ENCODE measurements at places on chromosomes 7 and 10.

DNA sequence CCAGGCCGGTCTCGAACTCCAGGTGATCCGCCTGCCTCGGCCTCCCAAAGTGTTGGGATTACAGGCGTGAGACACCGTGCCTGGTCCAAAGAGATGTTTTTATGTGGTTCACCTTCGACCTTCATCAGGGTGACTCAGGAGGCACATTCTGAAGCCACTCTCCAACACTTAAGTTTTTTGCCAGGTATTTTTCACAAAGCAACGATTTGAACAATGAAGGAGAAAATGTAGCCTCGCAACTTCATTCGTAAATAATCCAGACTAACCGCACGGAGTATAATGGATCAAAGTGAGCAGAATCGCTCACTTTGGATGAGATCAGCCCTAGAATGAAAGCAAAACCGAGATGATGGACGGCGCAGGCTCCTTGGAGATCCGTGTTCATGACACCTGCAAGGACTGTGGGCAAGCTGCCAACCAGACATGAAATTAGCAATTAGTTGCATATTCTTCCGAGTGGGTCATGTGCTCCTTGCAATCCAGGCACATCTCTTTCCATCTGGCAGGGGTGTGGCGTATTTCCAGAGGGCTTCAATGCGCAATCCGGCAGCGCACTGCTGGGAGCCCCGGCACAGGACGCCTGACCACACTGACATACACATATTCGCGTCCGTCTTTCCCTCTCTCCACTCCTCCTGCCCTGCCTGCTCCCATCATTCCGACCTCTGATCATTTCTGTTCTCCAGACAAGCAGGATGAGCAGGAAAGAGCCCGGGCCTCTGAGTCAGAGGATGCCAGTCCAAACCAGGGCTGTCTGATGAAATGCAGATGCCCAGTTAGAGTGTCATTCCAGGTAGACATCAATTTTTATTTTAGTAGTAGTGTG is 148.4 kb downstream of the KLF6 start:
- ATAC-seq = no peak

- no peak for ATAC-seq
Observed at GRCh38 chr7:6181136-6181535, 91.3 kb downstream of the CYTH3 start.

GRCh38 chr10:72525689-72526088 is 100.2 kb downstream of the MICU1 start:
- ATAC-seq = no peak

GRCh38 chr7:66549466-66549865 is 79.2 kb upstream of the KCTD7 start:
- no peak for ATAC-seq

- ATAC-seq = no peak
Observed at GRCh38 chr10:30013757-30014156, 45.6 kb downstream of the JCAD start.

DNA sequence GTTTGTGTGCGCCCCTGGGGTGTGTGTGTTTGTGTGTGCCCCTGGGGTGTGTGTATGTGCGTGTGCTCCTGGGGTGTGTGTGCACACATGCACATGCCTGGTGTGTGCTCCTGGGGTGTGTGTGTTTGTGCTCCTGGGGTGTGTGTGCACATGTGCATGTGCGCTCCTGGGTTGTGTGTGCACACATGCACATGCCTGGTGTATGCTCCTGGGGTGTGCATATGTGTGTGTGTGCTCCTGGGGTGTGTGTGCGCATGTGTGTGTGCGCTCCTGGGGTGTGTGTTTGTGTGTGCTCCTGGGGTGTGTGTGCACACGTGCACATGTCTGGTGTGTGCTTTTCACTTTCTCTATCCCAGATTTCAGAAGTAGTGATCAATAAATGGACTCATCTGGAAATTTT is 321.0 kb downstream of the WDR37 start:
- no peak for ATAC-seq

GRCh38 chr7:44685723-44686122 is 62.9 kb upstream of the ZMIZ2 start:
- ATAC-seq = no peak

DNA sequence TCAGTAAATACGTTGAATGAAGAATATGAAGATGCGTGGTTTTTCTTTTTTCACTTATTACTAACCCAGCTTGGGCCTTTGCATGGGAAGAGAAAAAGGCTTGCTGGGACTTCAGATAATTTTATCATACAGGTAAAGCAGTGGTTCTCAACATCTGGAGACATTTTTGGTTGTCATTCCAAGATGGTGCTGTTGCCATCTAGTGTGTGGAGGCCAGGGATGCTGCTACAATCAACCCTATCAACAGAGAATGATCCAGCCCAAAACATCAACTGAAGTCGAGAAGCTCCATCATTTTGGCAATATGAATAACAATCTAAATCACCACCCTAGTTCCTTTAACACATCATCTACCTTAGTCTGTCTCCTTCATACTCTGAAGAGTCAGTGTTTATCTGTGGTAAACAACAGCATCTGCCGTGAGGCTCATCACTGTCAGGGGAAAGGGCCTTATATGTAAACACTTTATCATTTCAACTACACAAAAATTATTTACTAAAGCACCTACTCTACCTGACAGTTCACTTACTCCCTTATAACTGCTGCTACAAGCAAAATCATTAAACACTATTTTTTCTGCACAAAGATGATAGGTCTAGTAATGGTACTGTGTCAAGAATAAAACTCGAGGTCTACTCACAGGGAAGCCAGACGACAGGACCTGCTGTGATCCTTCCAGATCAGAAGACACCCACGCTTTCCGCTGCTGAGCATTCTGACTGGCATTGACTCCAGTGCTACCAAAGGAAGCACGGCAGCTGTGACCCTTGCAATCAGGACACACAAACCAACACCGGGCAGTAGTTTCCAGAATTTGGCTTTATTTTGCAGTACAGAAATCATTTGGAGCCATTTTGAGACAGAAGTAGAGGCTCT is 48.6 kb downstream of the GDI2 start:
- ATAC-seq = no peak

- peak; percentile 47 for ATAC-seq
Observed at GRCh38 chr10:110357252-110357780, 52.6 kb upstream of the SMNDC1 start.

GRCh38 chr10:85648279-85648754 is 718.3 kb downstream of the GRID1 start:
- peak; percentile 62 for ATAC-seq

- no peak for ATAC-seq
Observed at GRCh38 chr7:42227541-42227935, 9.5 kb downstream of the GLI3 start.

DNA sequence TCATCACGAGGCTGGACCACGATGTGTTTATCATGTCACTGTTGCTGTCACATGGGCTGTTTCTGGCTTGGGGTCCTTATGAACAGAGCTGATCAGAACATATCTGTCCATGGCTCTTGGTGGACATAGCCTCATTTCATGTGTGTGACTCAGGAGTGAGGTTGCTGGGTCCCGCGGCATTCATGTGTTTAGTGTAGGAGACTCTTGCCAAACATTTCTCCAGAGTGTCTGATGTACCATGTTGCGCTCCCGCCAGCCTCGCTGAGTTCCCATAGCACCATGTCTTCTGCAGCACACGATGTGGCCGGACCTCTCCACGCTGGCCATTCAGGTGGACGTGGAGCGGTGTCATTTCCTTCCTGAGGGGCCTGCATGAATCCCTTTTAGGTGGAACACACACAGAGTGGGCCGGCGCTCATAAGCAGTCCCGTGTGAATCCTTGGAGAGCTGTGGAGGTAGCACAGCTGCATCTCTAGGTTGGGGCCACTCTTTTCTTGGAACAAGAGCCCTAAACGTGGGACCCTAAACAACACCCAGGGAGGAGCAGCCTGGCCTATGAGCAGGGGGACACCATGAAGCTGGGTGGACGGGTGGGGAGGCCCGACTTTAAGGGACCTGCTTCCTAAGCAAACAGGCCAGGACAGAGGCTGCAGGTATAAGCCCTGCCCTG is 134.6 kb downstream of the LHPP start:
- ATAC-seq = no peak

GRCh38 chr7:127858091-127858914 is 172.9 kb downstream of the LRRC4 start:
- ATAC-seq = no peak

DNA sequence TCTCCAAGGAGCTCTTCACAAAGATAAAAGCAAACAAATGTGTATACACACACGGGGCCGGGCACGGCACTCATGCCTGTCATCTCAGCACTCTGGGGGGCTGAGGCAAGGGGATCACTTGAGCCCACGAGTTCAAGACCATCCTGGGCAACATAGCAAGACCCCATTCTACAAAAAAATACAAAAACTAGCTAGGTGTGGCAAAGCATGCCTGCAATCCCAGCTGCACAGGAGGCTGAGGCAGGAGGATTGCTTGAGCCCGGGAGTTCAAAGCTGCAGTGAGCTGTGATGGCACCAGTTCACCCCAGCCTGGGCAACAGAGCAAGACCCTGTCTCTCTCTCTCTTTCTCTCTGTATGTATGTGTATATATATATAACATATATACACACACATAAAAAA is 22.3 kb downstream of the TTYH3 start:
- no peak for ATAC-seq

DNA sequence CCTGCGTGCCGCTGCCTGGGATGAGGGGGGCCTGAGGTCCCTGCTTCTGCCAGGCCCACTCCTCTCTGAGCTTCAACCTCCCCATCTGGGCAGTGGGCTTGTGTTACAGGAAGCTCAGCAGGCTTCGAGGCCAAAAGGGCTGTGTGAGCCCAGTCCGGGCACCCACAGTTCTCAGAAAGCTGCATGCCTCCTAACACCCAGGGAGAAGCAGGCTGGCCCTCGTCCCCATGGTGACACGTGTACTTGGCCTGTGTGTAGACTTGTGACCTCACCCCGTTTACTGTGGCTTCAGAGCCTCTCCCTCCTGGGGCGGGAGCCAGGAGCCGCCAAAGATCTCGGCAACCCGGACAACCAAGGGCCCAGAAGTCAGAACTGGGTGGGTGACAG is 2.2 kb upstream of the GRIFIN start:
- peak; percentile 70 for ATAC-seq

DNA sequence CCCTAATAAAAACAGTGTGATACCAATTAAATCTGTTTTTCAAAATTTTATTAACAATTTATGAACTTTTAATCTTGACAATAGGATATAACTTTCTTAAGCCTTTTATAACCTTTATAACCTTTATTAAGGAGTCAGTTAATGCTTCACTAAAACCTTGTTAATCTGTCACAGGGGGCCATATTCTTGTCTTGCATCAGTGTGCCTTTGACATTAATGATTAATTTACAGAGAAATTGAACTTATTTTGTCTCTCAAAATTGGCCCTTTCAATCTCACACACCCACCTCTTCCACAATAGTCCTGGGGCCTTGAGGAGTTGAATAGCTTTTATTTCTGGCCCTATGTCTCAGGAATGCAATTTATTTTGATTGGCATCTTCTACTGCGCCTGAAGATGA is 68.5 kb downstream of the AKR1C4 start:
- ATAC-seq = no peak

- peak; percentile 36 for ATAC-seq
Observed at GRCh38 chr10:81502677-81503359, 372.2 kb upstream of the NRG3 start.

GRCh38 chr7:137519181-137519691 is 175.7 kb upstream of the PTN start:
- ATAC-seq = no peak

- ATAC-seq = no peak
Observed at GRCh38 chr7:64687249-64687648, 21.3 kb downstream of the ZNF107 start.

All from gastroesophageal sphincter (tissue), 4 donors.